NCI-H1930 (cell line): ENCODE measurements at places on chromosomes 16 and 17.

DNA sequence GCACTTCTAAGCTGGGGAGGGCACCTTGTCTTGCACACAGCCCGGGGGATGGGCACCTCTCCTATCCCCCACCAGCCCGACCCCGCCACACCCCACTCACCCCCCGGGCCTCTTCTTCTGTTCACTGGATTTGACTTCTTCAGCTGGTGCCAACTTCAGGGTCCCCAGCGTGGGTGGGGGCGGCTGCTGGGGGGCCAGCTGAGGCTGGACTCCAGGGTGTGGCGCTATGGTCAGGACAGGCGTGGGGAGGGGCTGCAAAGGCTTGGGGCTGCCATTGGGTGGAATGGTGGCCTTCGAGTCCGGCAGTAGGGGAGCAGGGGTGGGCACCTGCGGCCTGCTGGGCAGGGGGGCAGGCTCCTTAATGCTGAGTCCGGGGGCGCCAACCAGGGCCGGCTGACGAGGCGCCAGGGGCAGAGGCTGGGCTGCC lies 6.1 kb downstream of the MNT start:
- DNase-seq: no peak

DNA sequence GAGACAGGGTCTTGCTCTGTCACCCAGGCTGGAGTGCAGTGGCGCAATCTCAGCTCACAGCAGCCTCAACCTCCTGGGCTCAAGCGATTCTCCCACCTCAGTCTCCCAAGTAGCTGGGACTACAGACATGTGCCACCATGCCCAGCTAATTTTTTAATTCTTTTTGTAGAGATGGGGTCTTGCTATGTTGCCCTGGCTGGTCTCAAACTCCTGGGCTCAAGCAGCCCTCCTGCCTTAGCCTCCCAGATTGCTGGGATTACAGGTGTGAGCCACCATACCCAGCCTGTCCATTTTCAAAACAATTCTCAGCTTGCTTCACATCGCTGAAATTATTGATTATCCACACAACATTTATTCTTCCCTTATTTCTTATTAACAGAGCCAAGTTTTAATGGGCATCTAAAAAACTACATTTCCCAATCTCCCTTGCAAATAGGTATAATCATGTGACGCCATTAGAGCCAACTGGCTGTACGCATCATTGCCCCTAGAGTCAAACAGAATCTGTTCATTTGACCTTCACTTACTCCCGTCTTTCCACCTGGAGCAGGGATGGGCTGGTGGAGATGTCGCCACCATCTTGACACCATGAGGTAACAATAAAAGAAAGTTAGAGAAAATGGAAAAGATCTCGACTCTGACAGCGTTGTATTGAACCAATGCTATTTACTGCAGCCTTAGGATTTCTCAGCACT lies 148.0 kb upstream of the FOXF1 start:
- DNase-seq: no peak

GRCh38 chr17:77781536-77781935 lies 177.0 kb upstream of the TNRC6C start:
- DNase-seq: no peak

GRCh38 chr17:34579017-34579946 lies at the start of gene TMEM132E:
TSS of gene TMEM132E (plus strand) at chr17:34579582. CDS start at chr17:34581077, 1,495 bp downstream.
- DNase-seq: peak; percentile 39

DNA sequence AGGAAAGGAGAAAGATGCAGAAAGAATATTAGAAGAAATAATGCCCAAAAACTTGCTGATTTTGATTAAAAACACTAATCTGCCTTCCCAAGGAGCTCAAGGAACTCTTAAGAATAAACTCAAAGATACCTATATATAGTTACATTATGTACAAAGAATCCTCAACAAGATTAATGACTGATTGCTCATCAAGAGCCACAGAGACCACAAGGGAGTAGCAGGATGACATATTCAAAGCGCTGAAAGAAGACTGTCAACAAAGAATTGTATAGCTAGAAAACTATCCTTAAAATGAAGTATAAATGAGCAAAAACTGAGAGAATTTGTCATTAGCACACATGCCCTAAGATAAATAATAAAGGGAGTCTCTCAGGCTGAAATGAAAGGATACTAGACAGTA lies 6.2 kb downstream of the LPCAT2 start:
- DNase-seq: no peak

GRCh38 chr16:51150165-51150887 lies 744 bp downstream of the SALL1 start:
- no peak for DNase-seq

- DNase-seq: no peak
Measured at GRCh38 chr16:84463221-84463620, 41.2 kb downstream of the MEAK7 start.

GRCh38 chr16:2689968-2690801 lies 7.9 kb downstream of the KCTD5 start:
- DNase-seq: no peak

- DNase-seq: no peak
Measured at GRCh38 chr16:82784573-82784968, 157.8 kb downstream of the CDH13 start.

DNA sequence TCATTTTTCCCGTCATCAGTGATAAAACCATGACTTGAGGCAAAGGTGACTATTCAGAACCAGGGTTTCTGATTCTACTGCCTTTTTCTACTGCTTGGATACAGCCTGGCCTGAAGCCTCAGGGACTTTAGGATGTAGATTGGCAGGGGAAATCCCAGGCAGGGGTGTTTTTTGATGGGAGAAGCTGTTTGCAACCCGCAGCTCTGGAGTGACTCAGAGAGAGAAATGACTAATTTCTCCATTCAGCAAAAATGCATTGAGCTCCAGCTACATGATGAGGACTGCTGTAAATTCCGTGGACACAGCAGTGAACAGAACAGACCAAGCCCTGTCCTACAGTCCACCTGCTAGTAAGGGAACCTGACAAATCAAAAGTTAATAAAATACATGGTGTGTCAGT lies 560.6 kb downstream of the CDH13 start:
- no peak for DNase-seq

DNA sequence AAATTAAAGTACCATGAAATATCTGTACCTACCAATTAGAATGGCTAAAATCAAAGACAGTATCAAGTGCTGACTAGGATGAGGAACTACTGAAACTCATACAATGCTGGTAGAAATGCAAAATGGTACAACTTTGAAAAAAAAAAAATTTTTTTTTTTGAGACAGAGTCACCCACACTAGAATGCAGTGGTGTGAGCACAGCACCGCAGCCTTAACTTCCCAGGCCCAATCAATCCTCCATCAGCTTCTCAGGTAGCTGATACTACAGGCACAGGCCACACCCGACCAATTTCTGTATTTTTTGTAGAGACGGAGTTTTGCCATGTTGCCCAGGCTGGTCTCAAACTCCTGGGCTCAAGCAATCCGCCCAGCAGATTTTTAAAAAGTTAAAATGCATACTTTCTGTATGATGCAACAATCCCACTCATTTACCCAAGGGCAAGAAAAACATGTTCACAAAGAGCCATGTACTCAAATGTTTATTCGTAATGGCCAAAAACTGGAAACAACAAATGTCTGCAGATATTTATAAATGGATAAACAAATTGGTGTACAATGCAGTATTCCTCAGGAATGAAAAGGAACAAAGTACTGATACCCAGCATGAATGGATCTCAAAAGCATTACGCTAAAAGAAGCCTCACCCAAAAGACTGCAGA lies 8.7 kb downstream of the SMURF2 start:
- DNase-seq: no peak

DNA sequence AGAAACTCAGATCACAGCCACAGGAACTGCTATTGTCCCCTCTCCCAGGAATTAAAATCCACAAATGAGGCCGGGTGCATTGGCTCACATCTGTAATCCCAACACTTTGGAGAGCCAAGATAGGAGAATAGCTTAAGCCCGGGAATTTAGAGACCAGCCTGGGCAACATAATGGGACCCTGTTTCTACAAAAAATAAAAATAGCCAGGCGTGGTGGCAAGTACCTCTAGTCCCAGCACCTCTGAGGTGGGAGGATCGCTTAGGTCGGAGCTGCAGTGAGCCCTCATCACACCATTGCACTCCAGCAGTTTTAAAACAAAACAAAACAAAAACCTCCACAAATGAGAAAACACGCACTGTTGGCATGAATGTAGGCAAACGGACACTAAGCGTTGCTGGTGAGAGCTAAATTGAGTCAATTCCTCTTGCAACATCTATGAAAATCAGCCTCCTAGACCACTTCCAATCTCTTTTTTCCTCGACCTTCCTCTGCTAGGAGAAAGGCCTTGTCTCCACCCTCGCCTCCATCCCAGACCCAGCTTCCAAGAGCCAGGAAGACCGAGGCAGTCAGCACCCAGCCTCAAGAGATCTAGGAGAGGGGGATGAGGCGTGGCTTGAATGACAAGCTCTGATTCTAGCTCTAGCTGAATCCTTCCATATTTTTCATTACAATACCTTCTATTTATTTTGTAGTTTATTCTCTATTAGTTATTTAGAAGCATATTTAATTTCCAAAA lies 14.8 kb downstream of the TLE7 start:
- no peak for DNase-seq

- no peak for DNase-seq
Measured at GRCh38 chr16:48810436-48810802, 200.4 kb upstream of the N4BP1 start.

GRCh38 chr16:87921236-87921773 lies 15.0 kb downstream of the CA5A start:
- DNase-seq: no peak

GRCh38 chr17:64177311-64178010 lies 47.5 kb upstream of the ERN1 start:
- no peak for DNase-seq

- DNase-seq: no peak
Measured at GRCh38 chr16:8673611-8674412, 605 bp upstream of the ABAT start.

GRCh38 chr16:88337021-88337420 lies 45.7 kb upstream of the ZNF469 start:
- no peak for DNase-seq

- peak; percentile 48 for DNase-seq
Measured at GRCh38 chr17:40121181-40122135, at the start of gene MSL1. TSS of gene MSL1 (plus strand) at chr17:40121971. CDS start at chr17:40122613, 642 bp downstream.

DNA sequence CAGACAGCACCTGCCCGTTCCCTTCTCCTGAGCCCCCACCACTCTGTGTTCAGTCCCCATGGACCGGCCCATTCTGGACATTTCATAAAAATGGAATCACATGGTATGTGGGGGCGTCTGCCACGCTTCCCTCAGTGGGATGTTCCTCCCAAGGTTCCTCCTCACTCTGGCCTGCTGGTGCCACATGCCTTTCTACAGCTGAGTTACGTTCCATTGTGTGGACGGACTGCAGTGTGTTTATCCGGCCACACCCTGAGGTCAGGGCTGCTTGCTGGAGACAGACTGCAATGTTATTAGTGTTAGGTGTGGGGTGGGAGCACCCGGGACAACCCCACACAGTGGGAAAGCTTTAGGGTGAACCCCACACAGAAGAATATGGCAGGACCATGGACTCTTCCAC lies 5.9 kb upstream of the AATK start:
- no peak for DNase-seq

DNA sequence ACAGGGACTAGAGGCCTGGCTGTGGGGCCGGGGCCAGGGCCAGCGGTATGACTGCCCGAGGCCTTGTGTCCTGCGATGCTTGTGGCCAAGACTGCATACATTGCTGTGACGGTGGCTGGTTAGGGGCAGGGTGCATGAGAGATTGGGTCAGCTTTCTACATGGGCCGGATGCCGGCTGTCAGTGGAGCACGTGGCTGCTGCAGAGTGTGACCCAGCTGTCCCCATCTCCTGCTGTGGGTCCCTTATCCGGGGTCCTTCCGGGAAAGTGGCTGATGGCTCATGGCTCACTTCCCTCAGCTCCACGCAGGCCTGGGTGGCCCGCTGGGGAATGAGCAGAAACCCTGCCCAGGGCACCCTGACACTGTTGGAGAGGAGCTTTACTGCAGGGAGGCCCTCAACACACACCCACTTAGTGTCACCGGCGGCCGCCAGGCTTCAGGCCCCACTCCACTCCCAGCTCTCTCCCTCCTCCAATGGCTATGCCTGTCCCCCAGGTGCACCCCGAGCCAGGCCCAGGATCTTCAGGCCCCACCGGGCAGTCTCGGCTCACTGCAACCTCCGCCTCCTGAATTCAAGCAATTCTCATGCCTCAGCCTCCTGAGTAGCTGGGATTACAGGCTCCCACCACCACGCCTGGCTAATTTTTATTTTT lies 808 bp upstream of the RGS11 start:
- no peak for DNase-seq

GRCh38 chr16:66359811-66360608 lies 6.5 kb upstream of the CDH5 start:
- DNase-seq: no peak

- DNase-seq: no peak
Measured at GRCh38 chr16:3086596-3087242, 12.4 kb downstream of the ZSCAN10 start.

GRCh38 chr16:57373117-57373947 lies 1.0 kb downstream of the CX3CL1 start:
- no peak for DNase-seq

GRCh38 chr16:7314163-7314562 lies 18.5 kb upstream of the RBFOX1 start:
- no peak for DNase-seq

DNA sequence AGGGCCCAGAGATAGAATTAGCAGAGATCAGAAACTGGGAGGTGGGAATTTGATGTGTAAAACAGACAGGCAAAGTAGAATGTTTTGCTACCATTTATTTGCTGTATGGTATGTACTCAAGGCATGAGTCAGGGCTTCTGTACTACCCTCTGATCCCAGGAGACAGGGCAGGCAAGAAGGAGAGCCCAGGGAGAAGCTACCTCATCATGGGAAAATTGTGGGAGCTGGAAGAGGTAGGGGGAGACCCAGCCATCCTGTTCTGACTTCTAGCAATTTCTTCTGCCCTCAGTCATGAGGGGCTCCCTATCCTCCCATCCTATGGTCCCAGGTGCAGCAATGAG lies 1.7 kb upstream of the PIGS start:
- DNase-seq: no peak

DNA sequence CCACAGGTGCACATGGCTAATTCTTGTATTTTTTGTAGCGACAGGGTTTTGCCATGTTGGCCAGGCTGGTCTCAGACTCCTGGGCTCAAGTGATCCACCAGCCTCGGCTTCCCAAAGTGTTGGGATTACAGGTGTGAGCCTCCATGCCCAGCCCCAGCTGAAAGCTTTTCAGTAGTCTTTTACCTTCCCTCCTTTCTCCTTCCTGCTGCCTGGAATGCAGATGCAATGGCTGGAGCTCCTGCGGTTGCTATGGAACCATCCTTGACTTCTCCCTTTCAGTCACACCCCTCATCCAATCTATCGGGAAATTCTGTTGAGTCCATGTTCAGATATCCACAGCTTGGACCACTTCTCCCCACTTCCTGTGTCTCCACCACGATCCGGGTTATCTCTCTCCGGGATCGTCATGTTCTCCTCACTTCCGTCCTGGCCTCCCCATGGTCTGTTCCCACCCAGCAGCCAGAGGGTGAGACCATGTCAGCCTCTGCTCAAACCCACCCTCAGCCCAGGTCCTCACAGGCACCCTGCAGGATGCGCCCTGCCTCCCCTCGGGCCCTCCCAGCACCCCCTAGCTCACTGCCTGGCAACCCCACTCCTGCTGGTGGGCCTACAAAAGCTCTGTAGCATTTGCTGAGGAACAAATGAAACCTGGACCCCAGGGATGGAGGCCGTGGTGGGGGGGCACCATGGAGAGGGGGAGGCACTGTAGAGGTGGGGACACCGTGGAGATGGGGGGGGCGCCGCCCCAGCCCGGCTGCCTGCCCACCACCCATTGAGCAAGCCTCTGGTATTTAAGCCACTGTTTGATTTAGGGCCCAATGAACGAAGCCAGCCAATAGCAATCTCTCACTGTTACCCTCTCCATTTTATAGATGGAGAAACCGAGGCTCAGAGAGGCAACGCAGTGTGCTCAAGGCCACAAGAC lies 12.8 kb upstream of the SLC38A10 start:
- DNase-seq: no peak

- no peak for DNase-seq
Measured at GRCh38 chr16:78122774-78123315, 23.4 kb downstream of the WWOX start.
